ENCODE measurements at places on chromosomes 11 and 22.

- DNase-seq: no peak
Measured at GRCh38 chr11:96293598-96294021, 49.4 kb downstream of the MAML2 start.

GRCh38 chr11:11513422-11513821 is 108.4 kb downstream of the GALNT18 start:
- no peak for DNase-seq

GRCh38 chr11:46117842-46118241 is 3.4 kb downstream of the PHF21A start:
- no peak for DNase-seq

- DNase-seq: no peak
Measured at GRCh38 chr11:111081021-111081511, 164.5 kb upstream of the POU2AF2 start.

DNA sequence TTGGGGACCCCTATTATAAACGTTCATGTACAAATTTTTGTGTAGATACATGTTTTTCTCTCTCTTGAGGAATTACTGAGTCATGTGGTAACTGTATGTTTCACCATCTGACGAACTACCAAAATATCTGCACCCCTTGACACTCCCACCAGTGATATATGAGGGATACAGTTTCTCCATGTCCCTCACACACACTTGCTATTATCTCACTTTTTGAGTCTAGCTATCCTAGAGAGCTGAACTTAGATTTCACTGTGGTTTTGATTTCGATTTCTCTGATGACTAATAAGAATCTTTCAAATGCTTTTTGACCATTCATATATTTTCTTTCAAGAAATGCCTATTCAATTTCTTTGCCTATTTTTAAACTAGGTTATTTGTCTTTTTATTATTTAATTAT is 200.2 kb downstream of the PGR start:
- no peak for DNase-seq

DNA sequence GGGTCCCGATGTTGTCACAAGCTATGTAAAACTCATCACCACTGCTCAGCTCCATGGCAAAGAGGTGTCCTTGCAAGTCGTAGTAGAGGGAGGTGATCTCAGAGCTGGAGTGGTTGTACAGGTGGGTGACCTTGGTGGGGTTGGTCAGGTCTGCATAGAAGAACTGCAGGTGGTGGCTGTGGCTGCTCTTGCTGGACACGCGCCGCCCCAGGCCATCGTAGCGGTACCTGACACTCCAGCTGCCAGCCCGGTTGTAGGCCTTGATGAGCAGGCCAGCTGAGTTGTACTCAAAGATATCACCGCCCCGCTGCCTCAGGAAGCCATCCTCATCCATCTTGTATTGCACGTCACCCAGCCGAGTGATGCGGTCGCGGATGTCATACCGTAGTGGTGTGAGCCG is 94.6 kb upstream of the NARS2 start:
- DNase-seq: no peak

- no peak for DNase-seq
Measured at GRCh38 chr11:114098927-114099326, 39.4 kb downstream of the ZBTB16 start.

- no peak for DNase-seq
Measured at GRCh38 chr11:86914865-86915519, 40.2 kb downstream of the FZD4 start.

DNA sequence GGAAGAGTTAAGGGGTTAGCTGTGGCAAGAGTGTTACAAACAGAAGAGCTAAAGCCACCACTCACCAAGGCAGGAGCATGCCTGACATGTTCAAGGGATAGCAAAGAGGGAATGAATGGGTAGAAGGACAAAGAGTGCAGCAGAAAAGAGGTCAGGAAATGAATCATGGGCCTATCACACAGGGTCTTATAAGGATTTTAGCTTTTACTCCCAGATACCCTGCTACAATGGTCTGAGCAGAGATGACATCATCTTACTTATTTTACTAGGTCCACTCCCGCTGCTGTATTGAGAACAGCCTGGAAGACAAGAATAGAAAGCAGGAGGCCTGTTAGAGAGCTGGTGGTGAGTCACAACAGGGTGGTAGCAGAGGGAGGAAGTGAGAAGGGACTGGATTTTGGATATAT is 9.8 kb downstream of the TRAF6 start:
- DNase-seq: no peak

- DNase-seq: no peak
Measured at GRCh38 chr11:75186999-75187398, 36.1 kb downstream of the SLCO2B1 start.

GRCh38 chr11:13896981-13897353 is 65.6 kb upstream of the SPON1 start:
- no peak for DNase-seq

- no peak for DNase-seq
Measured at GRCh38 chr22:46775850-46776826, 13.7 kb downstream of the TBC1D22A start.

- no peak for DNase-seq
Measured at GRCh38 chr22:28111501-28112189, 192.6 kb upstream of the PITPNB start.

- DNase-seq: no peak
Measured at GRCh38 chr11:32581556-32581955, 2.1 kb upstream of the EIF3M start.

DNA sequence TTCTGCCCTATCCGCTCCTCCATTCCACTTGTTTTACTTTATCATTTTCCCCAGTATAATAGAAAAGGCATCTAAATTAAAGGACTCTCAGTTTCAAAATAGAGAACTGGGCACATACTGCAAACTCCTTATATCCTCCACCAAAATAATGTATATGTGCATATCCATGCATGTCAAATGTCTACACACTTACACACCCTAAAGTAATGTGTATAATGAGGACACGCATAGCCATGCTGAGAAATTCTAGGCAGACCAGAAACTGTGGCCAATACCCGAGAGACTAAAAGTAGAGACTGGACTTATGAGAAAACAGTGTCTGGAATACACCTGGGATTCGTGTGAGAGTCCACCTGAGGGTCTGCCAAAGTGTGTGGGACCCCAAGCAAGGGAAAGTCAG is 183.5 kb downstream of the CWF19L2 start:
- DNase-seq: no peak

DNA sequence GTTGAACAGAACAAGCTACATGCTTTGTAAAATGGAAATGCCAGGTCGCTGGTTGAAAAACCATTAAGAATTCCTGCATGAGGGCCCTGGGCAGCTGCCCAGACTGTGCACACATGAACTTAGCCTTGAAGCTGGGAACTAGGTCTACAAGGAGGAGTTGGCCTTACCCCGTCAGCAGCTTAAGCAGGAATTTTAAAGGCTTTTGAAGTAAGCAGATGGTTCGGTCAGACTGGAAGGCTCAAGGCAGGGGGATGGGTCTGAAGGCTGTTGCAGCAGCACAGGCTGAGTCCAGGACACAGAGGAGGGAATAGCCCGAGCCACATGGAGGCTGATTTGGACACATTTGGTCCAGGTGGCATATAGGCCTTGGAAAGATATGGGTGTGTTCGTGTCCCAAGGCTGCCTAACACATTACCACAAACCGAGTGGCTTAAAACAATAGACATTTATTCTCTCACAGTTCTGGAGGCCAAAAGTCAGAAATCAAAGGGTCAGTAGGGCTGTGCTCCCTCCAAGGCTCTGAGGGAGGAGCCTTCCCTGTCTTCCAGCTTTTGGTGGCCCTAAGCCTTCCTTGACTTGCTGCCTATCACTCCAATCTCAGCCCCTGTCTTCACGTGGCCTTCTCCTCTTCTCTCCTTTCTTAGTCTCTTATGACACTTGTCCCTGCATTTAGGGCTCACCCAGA is 11.6 kb downstream of the LIF start:
- DNase-seq: no peak

- no peak for DNase-seq
Measured at GRCh38 chr11:17927681-17928343, 85.0 kb downstream of the SERGEF start.

DNA sequence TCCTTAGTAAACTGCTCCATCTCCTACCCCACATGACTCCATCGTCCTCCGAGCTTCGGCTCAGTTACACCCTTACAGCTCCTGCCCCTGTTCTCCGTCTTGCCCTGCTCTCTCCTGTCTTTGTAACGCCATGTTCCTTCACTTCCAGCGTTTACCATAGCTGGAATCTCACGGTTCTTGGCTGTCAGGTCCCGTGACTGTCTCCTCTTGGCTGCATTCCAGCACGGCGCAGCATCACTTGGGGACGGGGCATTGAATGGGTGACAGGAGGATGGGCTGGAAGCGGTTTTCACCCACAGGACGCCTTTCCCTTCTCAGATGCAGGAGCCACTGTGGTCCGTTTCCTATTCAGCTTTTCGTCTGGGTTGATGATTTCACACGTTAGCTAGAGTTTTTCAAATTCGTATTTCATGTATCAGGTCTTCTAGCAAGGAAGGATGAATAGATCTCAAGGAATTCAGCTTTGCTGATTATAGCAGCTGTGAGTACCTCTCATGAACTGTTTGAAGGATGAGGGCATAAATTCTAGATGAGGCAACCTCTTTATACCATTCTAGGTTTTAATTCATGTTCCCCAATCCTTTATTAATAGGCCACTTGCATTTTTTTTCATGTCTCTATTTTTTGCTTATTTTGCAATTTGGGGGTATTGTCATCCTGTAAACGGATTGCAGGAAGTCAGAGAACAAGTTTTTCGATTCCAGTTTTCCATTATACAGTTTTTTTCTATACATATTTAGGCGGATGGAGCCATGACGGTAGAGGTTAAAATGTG is 29.1 kb downstream of the ZBED4 start:
- no peak for DNase-seq

DNA sequence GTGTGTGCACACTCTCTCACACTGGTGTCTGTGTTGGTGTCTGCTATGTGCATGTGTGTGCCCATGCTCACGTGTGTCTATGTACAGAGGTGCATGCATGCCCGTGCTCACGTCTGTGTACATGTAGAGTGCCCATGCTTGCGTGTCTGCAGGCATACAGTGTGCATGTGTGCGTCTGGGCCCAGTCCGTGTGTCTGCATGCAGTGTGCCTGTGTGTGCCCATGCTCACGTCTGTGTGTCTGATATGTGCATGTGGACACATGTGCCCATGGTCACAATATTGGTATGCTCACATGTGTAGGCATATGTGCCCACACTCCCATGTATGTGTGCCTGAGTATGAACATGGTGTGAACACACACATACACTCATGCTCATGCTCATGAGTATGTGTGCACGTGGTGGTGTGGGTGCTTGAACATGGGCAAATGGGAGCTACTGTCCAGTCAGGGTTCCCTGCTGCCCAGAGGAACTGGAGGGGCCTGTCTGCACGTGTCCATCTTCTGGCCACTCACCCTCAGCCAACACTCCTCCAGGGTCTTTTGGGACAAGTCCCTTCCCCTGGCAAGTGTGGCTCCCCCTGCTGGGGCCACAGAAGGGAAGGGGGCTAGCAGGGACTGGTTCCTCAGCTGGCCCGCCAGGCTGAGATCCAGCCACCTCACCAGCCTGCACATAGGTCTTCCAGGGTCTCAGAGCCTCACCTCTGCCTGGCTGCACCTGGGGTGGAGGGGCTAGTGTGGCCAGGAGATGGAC is 7.3 kb upstream of the TBX1 start:
- DNase-seq: no peak

GRCh38 chr22:27292542-27293299 is 508.8 kb downstream of the MN1 start:
- DNase-seq: no peak

DNA sequence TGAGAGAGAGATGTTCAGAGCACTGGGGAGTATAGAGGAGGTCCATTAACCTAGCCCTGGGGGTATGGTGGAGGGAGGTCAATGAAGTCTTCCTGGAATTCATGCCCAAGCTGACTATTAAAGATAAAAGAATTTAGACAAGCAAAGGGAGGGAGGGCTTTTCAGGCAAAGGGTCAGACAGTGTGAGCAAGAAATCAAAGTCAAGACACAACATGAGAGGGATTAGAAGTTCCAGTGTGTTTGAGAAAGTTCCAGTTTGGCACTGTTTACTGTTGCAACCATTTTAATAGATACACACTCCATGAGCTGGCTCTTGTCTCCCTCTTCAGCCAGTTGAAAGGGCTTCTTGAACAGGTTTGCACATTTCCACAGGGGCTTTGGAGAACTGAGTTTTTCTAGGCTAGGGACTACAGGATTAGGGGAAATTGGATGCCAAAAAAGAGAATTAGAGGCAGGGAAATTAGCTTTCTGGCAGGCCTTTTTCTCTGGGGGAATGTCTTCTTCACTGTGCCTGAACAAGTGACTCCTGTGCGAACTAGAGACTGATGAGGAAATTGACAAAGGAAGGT is 14.7 kb upstream of the NNMT start:
- no peak for DNase-seq

GRCh38 chr11:38723361-38723760 is 2125.3 kb upstream of the RAG2 start:
- no peak for DNase-seq

- no peak for DNase-seq
Measured at GRCh38 chr11:97614606-97615005, 1224.8 kb downstream of the JRKL start.

GRCh38 chr11:128235426-128235825 is 351.9 kb downstream of the ETS1 start:
- no peak for DNase-seq

GRCh38 chr22:20034143-20034542 is 13.2 kb downstream of the TANGO2 start:
- no peak for DNase-seq

DNA sequence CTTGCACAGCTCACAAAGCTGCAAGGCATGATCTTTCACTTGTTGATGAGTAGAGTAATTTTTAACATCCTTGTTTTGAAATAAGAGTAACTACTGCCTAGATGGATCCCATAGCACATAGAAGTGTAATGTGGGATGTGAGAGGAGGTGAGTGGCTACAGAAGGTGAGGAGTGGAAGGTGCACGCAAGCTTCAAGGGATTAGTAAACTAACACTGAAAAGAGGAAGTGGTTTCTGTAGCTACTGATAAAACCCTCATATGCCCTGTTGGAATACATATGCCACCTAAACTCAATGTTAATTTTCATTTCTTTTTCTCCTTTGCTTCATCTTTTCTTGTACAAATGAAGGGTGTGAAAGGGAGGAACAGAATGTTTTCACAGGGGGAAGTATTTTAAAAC is 22.0 kb upstream of the CTSC start:
- DNase-seq: no peak

DNA sequence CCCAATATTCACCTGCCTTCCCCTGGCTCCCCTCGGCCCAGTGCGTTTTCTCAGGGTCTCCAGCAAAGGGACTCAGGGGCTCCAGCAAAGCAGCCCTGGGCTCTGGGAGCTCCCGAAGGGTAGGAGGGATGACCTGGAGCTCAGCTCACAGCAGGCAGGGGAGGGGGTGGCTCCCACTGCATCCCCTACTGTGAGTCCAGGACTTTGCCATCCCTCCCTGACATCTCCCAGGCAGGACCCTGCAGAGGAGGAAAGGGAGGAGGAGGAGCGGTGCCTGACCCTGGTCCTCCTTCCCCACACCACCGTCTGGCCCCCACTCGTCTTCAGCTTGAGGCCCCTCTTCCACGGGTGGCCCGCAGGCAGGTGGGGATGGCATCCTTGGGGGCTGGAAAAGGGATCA is 5.0 kb downstream of the CABP7 start:
- DNase-seq: no peak

- DNase-seq: no peak
Measured at GRCh38 chr11:3216027-3216525, 2.5 kb downstream of the MRGPRG start.

- DNase-seq: no peak
Measured at GRCh38 chr11:107720303-107720774, 8.5 kb upstream of the SLN start.

All from stimulated activated CD8-positive, alpha-beta memory T cell treated with anti-CD3 and anti-CD28 coated beads, Interleukin-7, amount 100 ng/mL, for 1 hour (primary cell).